ENCODE measurements at places on chromosomes 1 and 21.
A peak's percentile ranks its signal among the peaks of the same experiment; 100 is the strongest.

GRCh38 chr1:172801771-172802322 lies 142.9 kb downstream of the FASLG start:
- no peak for DNase-seq

DNA sequence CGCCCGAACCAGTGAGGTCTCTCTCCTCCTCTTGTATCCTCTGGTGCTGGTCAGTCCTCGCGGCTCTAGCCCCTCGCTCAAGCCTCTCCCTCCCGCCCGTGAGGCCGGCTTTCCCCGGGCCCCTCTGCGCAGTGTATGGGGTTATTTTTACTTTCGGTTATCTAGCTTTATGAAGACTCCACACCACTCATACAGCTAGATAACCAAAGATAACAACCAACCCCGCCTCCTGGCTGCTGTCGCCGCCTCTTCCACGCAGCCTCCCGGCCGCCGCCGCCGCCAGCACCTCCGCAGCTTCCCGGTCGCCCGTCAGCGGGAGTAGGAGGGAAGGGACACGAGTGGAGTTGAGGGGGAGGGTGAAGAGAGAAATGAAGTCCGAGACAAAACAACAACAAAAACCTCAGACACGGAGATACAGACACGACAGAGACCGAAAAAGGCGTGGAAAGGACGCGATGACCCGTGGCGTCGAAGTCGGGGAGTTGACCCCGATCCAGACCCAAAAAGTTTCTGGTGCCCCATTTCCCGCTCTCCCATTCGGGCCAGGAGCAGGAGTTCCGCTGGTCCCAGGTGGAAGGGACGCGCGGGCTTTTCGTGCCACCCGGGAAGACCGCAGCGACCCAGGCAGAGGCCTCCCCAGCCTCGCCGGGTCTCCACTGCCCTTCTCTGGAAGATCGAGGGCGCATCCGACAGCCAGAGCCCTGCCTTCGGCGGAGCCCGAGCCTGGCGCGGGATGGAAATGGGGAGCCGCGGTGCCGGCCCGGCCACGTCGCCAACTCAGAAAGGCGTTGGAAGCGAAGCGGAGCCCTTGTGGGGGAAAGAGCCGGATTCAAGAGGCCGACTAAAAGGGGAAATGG lies 51.4 kb downstream of the RHBG start:
- no peak for DNase-seq

DNA sequence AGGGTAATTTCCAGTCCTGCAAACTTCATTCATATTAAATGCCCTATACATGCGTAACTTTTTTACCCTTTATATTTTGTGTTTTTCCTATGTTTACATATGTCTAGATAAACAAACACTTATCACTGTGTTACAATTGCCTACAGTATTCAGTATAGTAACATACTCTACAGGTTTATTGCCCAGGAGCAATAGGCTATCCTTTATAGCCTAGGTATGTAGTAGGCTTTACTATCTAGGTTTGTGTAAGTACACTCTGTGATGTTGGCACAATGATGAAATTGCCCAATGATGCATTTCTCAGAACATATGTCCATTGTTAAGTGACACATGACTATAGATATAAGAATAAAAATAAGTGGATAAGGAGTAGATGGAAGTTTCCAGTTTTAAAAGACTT lies 345.5 kb upstream of the C1orf87 start:
- DNase-seq, result no peak

GRCh38 chr1:204925701-204926100 lies 55.0 kb downstream of the NFASC start:
- DNase-seq, result no peak

DNA sequence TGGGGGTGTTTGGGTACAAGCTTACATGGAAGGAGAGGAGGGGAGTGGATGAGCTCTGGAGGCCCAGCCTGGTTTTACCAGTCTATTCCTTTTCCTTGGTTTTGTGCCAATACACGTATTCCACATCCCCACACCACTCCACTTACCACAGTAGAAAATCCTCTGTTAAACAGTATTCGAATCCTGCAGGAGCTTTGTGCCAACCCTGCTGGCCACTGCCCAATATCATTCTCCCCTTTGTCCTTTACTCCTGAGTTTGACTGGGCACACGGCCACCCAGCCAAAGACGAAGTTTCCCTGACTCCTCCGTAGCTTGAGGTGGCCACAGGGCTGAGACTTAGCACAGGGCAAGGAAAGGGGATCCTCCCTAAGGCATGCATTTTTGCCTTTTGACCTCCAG lies 61.6 kb downstream of the TMCO4 start:
- DNase-seq, result no peak

- peak; percentile 69 for DNase-seq
Observed at GRCh38 chr1:33317354-33317753, 3.5 kb downstream of the A3GALT2 start.

DNA sequence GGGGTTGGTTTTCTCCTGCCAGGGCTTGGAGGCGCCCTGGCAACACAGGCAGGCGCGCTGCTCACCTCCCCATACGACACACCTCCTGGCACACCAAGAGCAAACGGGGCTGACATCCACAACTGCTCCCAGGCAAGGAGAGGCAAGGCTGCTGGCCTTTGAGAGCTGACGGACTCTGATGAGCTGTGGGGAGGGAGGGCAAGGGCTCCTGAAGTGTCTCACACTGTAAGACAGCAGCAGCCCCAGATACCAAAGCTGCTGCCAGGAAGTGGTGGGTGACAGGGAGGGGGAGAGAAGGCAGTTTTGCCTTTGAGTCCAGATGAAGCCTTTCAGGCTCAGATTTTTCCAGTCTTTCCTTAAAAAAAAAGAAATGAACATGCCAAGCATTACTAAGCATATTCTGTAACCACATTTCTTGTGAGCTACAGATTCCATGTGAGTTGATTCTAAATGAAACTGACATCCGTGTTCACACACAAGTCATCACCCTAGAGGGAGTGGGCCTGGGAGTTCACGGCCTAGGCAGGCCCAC lies 24.3 kb downstream of the PGBD5 start:
- peak; percentile 72 for DNase-seq

- DNase-seq, result no peak
Observed at GRCh38 chr1:222038971-222039370, 297.1 kb upstream of the DUSP10 start.

- DNase-seq, result no peak
Observed at GRCh38 chr1:91717839-91718238, 168.1 kb downstream of the TGFBR3 start.

DNA sequence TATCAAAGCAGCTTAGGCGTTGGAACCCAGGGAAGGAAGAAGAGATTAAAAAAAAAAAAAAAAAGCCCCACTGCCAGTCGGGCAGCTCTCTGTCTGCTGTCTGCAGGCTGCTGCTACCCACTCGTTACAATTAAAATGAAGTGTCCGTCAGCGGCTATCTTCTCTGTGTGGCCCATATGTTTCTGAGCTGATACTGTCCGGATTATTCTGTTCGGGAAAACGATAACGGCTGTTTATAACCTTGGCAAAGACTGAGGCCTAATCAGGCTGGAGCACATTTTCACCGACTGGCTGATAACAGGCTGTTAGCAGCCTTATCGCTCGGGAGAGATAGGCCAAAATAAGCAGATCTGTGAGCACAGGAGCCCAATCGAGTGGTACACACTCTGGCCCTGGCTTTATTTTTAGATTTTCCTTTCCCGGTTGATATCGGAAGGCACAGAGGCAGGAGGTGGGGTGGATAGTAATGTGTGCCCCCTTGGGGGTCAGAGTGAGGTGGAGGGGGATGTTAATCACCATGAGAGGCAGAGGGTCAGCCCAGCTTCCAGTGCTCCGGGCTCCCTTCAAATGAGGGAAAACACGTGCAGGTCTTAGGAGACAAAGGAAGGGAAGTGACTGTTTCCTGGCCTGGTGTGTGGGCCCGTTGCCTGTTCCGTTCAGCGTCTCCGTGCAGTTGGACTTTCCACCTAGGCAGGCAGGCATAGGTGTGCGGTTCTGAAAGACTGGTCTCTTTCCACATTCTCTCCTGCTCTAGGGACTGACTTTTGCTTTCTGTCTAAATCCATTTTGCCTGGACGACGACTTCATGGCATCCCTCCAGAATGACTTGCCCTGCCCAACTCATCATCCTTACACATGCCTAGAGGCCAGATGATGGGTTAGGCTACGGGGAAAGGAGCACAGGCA lies 153.4 kb downstream of the PBX1 start:
- no peak for DNase-seq

GRCh38 chr21:15534450-15534886 lies 195.3 kb upstream of the USP25 start:
- DNase-seq, result no peak

GRCh38 chr1:1594602-1595260 lies 5.2 kb downstream of the FNDC10 start:
- DNase-seq, result no peak

GRCh38 chr1:91529856-91530255 lies 29.2 kb downstream of the CDC7 start:
- DNase-seq, result peak; percentile 43

- no peak for DNase-seq
Observed at GRCh38 chr21:31564439-31564838, 95.1 kb upstream of the SOD1 start.

DNA sequence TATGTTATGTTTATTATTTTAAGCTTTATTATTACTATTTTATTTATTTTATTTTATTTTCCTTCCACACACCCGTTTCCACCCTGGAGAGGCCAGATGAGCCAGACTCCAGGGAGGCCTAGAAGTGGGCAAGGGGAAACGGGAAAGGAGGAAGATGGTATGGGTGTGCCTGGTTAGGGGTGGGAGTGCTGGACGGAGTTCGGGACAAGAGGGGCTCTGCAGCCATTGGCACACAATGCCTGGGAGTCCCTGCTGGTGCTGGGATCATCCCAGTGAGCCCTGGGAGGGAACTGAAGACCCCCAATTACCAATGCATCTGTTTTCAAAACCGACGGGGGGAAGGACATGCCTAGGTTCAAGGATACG lies 468 bp upstream of the MX1 start:
- DNase-seq, result no peak

GRCh38 chr1:7833035-7833434 lies 19.8 kb downstream of the UTS2 start:
- DNase-seq, result no peak

GRCh38 chr1:234705615-234706014 lies 95.6 kb upstream of the IRF2BP2 start:
- no peak for DNase-seq

GRCh38 chr21:14235101-14235500 lies 19.1 kb downstream of the RBM11 start:
- no peak for DNase-seq
